ENCODE measurements at places on chromosomes 5 and 9.
A peak's percentile ranks its signal among the peaks of the same experiment; 100 is the strongest.

GRCh38 chr5:40796487-40796889 lies 1.7 kb downstream of the PRKAA1 start:
- DNase-seq = no peak

DNA sequence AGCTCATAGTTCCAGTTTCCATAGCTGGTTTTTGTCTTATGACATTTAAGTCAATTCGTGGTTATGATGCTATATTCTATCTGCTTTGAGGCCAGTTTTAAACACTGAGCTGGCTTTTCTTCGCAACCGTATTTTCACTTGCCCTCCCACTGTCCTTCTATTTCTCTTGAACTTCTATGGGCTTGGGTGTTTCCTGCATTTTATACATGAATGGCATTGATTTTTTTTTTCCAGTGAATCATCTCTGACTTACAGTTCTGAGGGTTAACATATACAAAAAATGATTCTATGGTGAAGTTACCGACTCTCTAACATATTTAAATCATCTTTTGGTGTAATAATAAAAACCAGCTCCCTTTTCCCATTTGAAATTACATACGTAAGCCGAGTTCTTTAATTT lies 88.2 kb downstream of the SREK1 start:
- no peak for DNase-seq

GRCh38 chr9:137987244-137988030 lies 109.9 kb downstream of the CACNA1B start:
- no peak for DNase-seq

DNA sequence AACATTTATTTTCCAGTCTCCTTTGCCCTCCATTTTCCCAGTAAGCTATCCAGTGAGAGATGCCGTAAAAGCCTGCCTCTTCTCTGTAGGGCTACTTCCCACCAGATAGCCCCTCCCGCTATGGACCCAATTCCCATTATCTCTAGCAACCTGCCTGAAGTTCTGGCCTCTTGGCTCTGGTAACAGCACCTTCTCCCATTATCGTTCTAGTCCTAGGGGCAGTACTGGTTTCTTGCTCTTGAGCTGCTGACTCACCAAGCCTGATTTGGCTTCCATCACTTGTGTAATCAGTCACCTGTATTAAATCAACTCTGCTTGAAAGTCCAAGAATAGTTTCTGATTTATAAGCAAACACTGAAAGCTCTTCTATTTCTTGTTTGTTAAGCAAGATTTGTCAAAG lies 42.8 kb upstream of the PARP8 start:
- no peak for DNase-seq

- DNase-seq = peak; percentile 8
These were observed 1.0 kb upstream of the TPM2 start for GRCh38 chr9:35690614-35691333.

DNA sequence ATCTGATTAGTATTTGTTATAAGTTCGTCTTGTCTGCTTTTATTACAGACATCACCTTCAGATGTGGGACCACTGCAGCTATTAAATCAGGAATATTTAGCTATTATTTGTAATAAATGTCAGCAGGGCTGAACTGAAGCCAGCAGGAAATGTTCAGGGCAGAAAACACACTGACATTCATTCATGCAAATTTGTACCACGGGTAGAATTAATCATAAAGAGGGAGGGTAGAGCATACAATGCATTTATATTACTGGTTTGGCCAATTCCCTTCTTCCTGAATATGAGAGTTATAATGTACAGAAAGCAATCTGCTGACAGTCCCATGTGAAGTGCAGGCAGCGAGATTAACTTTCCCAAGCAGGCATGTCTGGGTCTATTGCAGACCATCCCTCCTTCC lies 117.3 kb upstream of the NUDT12 start:
- no peak for DNase-seq

GRCh38 chr5:6631441-6631840 lies 1.4 kb downstream of the NSUN2 start:
- no peak for DNase-seq

- no peak for DNase-seq
These were observed 2.6 kb upstream of the IQGAP2 start for GRCh38 chr5:76400466-76400865.

- DNase-seq = no peak
These were observed 669.1 kb upstream of the CDH6 start for GRCh38 chr5:30524428-30524827.

GRCh38 chr5:6448622-6449464 lies at the start of gene UBE2QL1:
Gene UBE2QL1, plus strand, starts transcription at chr5:6448859. Its CDS starts 35 bp downstream, at chr5:6448894.
- DNase-seq = no peak

DNA sequence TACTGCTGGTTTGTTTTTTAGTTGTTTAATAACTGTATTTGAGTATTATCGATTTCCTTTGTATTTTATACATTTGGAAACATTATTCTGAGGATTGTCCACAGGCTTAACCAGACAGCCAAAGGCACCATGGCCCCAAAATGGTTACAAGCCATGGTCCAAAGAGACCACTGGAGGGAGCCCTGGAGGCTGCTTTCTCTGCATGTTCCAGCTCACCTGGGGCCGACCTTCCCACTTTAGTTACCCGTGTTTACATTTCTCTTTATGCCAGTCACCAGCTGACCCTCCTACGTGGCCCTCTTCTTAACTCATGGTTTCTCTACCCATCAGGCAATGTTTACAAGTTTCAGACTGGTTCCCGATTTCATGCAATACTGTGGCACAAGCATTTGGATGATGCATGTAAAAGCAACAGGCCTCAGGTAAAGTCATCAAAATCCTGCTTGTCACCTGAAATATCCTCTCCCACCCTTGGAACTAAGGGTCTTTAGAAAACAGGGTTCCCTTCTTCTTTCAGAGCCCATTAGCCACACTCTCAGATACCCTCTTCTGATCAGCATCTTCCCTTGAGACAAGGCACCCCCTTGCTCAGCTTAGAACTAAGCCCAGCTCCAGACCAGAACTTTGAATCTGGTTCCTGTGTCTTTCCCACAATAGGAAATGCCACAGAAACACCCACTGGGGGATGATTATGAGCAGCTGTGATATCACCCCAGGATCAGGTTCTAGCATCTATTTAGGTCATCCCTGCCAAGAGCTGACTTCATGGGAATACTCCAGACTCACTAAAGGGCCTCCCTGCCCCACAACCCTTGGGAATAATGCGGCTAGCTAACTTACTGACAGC lies 49.9 kb upstream of the GARNL3 start:
- DNase-seq = no peak

DNA sequence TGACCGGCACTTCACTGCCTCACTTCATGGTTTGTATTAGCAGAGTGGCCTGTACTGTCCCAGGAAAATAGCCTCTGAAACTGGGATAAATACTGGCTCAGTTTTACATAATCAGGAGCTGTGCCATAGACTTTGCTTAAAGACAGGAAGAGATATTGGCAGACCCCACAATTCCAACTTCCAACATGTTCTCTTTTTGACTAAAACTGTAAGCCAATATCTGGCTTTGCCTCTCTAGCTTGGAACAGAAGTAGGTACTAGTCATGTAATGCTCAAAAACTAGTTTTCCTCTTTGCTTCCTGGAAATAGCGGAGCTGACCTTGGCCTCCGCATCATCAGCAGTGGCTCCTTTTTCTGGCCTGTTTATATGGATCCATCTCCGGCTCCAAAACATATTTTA lies 276.9 kb downstream of the CDH9 start:
- DNase-seq = no peak

DNA sequence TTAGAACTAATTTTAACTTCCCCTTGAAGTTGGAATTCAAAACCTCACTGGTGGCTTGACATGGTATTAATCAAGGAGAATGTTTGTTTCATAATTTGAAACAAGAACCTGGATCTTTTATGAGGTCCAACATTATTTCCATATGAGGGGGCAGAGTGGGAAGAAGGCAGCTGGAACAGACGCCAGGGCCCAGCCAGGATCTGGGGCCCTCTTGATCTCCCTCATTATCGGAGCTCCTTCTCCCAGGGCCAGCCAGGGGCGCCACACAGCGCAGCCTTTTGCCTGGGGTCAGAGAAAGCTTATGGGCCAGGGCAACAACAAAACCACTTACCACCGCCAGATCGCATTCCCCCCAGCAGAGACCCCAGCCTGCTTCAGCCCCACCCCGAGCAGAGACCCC lies 27.1 kb upstream of the NKD2 start:
- no peak for DNase-seq

- DNase-seq = no peak
These were observed 76.7 kb downstream of the STRBP start for GRCh38 chr9:123191680-123192079.

DNA sequence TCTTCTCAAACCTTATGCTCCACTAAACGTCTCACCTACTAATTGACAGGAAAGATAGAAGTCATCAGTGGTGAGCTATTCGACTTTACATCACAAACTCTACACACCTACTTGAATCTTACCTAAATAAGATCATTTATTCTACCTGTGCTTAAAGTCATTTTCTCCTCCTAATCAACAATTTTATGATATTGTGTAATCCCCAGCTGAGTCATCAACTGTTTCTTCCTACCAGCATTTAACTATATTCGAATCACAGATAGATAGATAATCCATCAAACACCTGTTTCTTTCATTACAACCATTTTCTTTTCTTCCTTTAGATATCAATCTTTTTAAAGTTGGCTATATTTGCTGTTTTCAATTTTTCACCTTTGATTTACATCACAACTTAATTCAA lies 181.5 kb downstream of the LPAR1 start:
- DNase-seq = no peak

DNA sequence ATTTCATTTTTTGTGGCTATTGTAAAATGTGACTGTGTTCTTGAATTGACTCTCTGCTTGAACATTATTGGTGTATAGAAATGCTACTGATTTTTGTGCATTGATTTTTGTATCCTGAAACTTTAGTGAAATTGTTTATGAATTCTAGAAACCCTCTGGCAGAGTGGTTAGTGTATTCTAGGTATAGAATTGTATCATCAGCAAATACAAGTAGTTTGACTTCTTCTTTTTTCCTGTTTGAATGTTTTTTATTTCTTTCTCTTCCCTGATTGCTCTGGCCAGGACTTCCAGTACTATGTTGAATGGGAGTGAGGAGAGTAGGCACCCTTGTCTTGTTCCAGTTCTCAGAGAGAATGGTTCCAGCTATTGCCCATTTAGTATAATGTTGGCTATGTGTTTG lies 88.8 kb upstream of the HMHB1 start:
- DNase-seq = no peak

DNA sequence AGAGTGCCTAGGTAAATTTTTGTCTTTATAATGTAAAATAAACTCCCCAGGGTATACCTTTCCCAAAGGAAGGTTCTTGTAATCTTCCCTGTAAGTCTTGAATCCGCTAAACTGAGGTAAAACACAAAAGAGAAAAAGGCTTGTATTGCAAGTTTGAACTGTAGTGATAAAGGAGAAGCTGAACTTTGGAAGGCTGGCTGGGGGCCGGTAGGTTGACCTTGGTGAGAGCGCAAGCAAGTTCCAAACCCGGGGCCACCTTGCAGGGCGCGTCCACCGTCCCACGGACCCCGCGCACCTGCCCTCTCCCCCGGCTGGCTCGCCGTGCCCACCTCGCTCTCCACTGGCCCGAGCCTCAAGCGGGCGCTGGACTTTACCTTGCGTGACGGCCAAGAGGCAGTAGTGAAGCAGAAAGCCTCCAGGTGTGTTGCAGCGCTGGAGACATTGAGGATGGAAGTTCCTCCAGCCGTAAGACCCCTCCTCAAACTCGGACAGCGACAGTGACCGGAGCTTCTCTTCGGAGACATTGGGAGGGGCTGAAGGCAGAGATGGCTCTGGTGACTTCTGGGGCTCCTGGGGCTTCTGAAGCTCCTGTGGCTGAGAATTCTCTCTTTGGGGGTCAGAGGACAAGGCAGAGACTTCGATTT lies 428 bp downstream of the SLCO4C1 start:
- DNase-seq = no peak

GRCh38 chr5:168106008-168106761 lies 185.3 kb upstream of the WWC1 start:
- DNase-seq = no peak

GRCh38 chr5:107815109-107815508 lies 144.4 kb upstream of the EFNA5 start:
- no peak for DNase-seq

GRCh38 chr5:133967124-133967523 lies 1.3 kb downstream of the C5orf15 start:
- no peak for DNase-seq

- DNase-seq = no peak
These were observed 308.8 kb upstream of the DMRT1 start for GRCh38 chr9:532707-533106.

DNA sequence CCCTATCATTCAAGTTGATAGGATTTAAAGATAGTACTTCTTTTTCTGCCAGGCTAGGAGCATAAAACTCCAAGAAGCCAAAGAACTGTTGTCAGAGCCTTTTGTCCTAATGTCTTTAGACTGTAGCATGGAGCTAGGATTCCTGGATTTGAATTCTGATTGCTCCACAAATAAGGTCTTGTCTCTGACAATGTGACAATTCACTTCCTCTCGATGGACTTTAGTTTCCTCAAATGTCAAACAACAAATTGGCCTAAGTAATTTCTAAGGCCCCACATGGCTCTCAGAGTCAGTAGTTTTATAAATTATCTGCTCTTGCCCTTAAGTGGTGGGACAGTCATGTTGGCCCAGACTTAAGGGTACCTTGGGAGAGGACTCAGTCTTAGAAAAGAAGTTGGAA lies 36.7 kb downstream of the RFK start:
- DNase-seq = no peak

GRCh38 chr5:72818866-72819534 lies 2.5 kb downstream of the TNPO1 start:
- DNase-seq = no peak

GRCh38 chr5:120923026-120923425 lies 458.9 kb downstream of the PRR16 start:
- DNase-seq = no peak

GRCh38 chr5:124655921-124656511 lies 90.4 kb downstream of the ZNF608 start:
- DNase-seq = no peak

- no peak for DNase-seq
These were observed 25.9 kb upstream of the GNPDA1 start for GRCh38 chr5:142038735-142039134.

DNA sequence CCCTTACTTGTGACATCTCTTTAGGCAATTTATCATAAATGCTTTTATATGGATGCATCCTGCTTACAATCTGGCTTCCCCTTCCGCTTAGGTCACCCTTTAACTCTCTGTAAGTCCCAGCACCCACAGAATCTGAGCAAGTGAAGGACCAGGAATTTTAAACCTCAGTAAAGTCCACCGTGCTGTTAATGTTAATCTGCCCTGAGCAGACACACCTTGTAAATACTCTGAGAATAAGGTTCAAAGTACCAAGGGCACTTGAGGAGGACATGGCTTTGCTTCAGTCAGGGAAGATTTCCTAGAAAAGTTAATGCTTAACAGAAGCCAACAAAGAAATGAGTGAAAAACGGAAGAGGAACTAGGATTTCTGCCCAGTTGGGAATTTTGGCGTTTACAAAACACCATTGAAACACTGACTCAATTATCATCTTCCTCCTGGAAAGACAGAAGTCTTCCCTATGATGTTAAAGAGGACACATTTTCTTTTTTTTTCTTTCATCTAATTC lies 26.4 kb upstream of the TTC39B start:
- no peak for DNase-seq

GRCh38 chr9:126806336-126806735 lies 1.5 kb downstream of the ZBTB43 start:
- DNase-seq = no peak
